Activated naive CD8-positive, alpha-beta T cell treated with anti-CD3 and anti-CD28 coated beads for 36 hours (primary cell): ENCODE measurements at places on chromosomes 4 and X.

- no peak overlapping the region for H3K4me3 ChIP-seq
- no peaks in the 10 kb centered on the region for H3K4me1 ChIP-seq
- H3K27me3 ChIP-seq = no peaks in the 10 kb centered on the region
- no peak for DNase-seq
- H3K27ac ChIP-seq = no peak overlapping the region
Measured at GRCh38 chrX:12496343-12496742, 294.9 kb upstream of the PRPS2 start.

DNA sequence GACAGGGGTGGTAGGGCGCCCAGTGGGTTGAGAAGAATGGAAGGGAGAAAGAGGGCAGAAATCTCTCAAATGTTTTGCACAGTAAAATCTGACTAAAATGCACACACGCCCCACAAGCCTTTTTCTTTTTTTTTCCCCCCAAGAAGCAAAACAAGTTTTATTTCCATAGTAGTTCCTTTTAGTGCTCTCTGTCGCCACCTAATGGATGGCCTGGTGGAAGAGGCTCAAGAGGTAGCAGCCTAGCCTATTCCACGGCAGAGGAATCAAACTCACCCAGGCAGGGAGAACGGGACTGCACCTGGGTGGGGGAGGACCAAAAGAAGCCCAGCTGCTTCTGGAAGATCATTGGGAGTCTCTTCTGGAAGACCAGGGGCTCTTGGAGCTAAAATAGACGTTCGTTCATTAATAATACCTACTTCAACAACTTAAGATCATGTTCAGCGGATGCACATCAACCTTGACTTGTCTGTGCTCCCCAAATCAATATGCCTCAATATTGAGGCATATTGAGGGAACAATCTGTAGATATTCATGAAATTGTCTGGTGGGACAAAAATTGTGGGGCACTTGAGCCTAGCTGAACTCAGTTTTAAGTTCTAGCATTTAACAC is 31.6 kb upstream of the IRAK1 start:
- H3K4me3 ChIP-seq = no peak overlapping the region
- H3K36me3 ChIP-seq = peaks cover 14% of the 10 kb centered on the region
- peak overlapping the region; percentile 52 for H3K27ac ChIP-seq
- DNase-seq = peak; percentile 52
- no peaks in the 10 kb centered on the region for H3K27me3 ChIP-seq

- no peak overlapping the region for H3K4me3 ChIP-seq
- no peak for DNase-seq
- no peak overlapping the region for H3K27ac ChIP-seq
- H3K36me3 ChIP-seq = no peaks in the 10 kb centered on the region
Measured at GRCh38 chrX:112935029-112935428, 94.4 kb upstream of the AMOT start.

DNA sequence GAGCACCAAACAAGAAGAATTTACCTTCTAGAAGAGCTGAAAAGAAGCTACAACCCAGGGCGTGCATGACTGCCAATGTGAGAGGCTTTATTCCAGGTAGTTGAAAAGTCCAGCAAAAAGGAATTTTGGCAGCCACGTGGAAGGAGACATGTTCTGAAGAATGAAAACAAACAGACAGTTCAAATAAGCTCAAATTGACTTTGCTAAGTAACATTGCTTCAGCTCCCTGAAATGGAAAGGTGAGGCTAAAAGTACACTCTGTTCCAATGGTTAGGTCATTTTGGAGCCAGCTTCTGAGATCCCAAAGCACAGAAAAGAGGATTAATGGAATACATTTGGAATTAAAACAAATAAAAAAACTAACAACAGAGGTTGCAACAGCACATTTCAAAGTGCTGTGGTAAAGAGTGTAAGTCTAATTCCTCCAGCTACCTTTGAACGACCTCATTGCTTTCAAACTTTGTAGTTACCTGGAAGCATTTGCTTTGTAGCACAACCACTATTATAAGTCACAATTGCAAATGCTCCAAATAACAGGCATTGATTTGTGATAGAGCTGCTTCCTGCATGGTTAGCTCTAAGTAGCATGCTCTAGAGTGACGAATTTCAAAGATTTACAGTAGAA is 405.3 kb upstream of the EDA2R start:
- H3K27me3 ChIP-seq = no peaks in the 10 kb centered on the region
- no peak for DNase-seq
- no peaks in the 10 kb centered on the region for H3K4me1 ChIP-seq

DNA sequence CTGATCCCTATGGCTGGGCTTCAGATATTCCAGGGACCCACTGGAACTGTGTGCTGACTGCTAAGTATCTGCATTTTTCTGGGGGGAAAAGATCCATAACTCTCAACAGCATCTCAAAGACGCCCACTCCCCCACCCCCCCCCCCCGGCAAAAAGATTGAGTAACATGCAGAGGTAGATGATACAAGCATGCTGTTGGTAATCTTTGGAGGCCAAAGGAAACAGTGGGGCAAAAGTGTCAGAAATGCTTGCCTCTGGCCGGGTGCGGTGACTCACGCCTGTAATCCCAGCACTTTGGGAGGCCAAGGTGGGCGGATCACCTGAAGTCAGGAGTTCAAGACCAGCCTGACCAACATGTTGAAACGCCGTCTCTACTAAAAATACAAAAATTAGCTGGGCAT is 12.2 kb downstream of the XPNPEP2 start:
- no peak overlapping the region for H3K4me3 ChIP-seq
- no peak for DNase-seq
- no peak overlapping the region for H3K27ac ChIP-seq
- no peaks in the 10 kb centered on the region for H3K27me3 ChIP-seq

GRCh38 chr4:169934794-169935429 is 91.3 kb downstream of the MFAP3L start:
- DNase-seq = no peak
- no peaks in the 10 kb centered on the region for H3K27me3 ChIP-seq
- no peaks in the 10 kb centered on the region for H3K4me1 ChIP-seq
- H3K4me3 ChIP-seq = no peak overlapping the region
- no peaks in the 10 kb centered on the region for H3K36me3 ChIP-seq
